ENCODE measurements at places on chromosomes 5 and 9.

DNA sequence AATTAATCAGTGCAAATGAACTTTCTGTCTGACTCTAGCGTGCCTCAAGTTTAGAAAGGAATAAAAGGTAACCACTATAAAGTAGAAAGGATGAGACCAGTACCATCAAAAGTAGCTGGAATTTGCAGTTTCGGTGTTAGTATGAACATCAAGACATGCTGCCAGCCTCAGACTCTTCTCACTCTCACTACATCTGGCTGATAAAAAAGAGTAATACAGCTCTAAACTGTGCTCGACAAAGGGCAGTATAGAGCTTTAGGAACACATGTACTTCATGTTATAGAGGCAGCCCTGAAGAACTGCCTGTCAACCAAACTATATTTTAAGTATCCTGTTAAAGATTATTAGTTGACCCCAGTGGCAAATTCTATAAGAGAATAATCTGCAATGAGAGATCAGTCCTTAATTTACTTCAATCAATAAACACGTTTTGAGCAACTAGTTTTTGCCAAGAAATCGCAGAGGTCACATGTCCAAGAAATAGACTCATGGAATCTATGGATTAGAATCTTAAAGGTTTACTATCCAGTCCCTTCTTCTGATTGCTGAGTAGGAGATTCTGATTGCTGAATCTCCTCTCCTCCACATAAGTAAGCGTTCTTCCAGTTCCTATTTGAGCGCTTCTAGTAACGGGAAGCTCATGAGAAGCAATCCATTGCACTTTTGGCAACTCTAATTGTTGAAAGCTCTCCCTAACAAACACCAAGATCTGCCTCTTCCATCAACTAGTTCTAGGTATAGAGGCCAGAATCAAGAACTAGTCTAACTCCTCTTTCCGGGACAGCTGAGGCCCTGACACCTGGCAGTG is 941 bp downstream of the XPA start:
- DNase-seq: no peak

GRCh38 chr5:151020304-151021110 is at the start of gene GPX3:
Gene GPX3, plus strand, starts transcription at chr5:151020591. Its CDS starts 64 bp downstream, at chr5:151020655.
- no peak for DNase-seq

GRCh38 chr9:135848341-135849047 is 58.9 kb downstream of the CAMSAP1 start:
- DNase-seq: no peak

DNA sequence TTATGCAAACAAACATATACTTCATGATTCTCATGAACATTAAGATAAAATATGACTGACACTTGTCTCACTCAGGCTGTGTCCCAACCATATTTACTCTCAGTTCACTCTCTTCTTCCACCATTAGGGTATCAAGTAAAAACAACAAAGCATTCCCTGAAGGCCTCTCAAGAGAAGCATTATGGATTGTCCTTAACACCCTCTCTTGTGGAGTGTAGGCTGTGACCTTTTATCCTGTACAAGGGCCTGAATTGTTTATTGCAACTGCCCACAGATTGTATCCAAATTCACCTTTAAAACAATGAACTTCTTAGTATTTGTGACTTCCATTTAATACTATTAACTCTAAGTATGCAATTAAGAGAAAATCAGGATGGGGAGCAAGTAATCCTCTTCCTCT is 78.1 kb downstream of the RICTOR start:
- DNase-seq: no peak

GRCh38 chr9:138075496-138075895 is 197.9 kb downstream of the CACNA1B start:
- DNase-seq: no peak

- no peak for DNase-seq
These were observed 89.3 kb downstream of the NTRK2 start for GRCh38 chr9:84758817-84759216.

GRCh38 chr9:119086590-119086989 is 282.6 kb downstream of the BRINP1 start:
- DNase-seq: no peak

- DNase-seq: no peak
These were observed at the start of gene ANGPTL2 for GRCh38 chr9:127122176-127123063. Gene ANGPTL2, minus strand, starts transcription at chr9:127122635. Its CDS starts 13,904 bp downstream, at chr9:127108731.

DNA sequence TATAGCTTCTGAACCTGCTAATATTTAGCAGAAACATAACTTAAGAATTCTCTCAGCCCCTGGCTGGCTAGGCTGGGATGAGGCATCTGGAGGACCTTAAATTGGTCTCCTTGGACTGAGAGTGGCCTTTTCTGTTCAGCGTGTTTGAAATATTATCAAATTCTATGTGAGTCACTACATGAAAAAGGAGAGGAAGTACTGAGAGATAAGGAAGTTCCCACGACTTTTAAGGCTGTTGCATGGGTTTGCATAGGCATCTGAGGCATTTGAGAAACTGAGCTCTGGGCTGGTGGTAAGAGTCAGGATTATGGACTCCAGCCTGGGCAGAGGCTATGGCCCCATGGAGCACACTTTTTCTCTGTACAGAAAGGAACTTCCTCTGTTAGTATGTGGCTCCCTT is 816.2 kb upstream of the GRAMD2B start:
- DNase-seq: no peak

GRCh38 chr5:98940581-98940980 is 11.8 kb upstream of the CHD1 start:
- no peak for DNase-seq

DNA sequence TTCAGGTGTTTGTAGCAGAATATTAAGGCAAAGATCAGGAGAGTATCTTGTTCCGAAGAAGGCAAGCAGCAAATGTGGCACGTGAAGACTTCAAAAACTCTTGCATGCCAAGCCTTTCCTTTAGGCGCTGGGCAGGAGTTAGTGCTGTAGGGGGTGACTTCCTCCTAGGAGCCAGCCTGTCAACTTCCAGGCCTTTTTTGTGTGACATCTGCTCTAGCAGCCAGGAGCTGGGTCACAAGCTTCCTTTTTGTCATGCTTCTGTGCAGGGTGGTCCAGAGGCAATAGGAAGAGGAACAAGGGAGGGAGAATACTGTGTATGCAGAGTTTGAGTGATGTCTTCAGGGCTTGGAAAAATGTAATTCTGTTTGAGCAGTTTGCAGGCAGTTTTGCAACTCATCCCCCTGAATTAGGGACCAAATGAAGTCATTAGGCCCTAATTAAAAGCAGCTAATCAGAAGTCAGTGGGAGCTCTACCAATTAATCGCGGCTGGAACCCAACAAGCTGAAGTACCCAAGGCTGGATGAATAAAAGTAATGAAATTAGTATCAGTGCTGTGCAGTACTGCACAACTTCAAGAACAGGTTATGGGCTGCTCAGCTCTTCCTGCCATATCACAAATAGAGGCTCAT is 53.5 kb downstream of the TLR4 start:
- DNase-seq: no peak

DNA sequence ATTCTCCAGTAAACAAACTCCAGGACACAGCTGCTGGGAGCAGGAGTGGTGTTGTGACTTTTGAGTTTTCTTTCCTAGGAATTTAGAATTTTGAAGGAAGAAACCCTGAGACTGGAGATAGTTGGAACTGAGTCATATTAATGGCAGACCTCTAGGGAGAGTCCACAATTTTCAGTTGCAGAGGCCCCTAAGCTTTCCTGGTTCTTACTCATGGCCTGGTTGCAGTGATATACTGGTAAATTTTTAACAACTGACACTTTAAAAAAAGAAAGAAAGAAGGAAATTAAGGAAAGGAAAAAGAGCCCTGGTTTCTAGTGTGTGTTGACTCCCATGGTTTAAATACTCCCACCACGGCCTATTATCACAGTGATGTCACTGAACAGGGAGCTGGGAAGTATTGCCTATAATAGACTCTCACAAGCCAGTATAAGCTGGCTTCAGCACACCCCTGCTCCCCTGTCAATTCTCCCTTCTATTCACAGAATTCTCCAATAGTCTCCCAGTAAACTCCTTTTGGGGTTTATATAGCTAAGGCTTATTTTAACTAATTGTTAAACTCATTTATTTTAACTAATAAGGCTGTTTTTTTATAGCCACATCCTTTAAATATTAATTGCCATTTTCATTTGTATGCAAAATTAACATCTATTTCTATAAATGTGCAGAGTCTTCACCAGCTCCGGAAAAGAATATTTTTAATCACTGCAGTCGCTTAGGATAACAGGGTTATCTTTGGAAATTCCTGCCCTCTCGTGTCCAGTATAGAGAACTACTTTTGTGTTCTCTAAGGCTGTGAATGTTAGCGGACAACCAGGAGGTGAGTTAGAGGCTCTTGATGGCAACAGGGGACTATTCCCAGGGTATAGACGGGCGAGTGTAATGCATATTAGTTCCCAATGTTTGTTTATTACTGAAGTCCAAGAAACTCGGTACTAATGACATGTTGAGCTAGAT is 59.7 kb downstream of the GGTA1 start:
- no peak for DNase-seq

DNA sequence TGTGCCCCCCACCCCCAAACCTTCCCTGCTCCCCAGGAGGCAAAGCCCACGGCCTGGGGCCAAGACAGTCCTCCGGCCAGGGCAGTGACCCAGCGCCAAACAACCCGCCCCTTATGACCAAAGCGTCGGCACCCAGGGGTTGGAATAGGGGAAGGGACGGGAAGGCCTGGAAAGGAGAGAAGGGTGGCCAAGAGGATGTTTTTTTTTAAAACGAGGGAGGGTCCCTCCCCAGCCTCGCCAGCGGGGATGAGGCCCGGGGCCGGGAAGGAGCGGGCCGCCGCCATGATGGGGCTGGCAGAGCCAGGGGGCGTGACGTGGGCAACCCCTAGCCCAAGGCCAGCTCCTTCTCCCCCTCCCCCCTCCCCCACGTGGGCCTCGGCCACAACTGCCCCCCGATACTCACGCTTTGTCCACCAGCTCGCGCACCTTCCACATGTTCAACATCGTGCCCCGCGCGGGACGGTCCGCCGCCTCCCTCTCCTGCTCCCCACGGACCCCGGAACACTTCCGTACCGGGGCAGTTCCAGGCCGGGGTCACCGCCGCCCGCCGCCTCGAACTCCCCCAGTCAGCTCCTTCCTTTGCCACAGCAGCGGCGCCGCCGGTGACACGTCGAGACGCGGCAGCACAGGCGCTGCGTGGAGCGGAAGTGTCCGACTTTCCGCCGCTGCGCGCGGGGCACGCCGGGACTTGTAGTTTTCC is at the start of gene CLINT1:
TSS of gene CLINT1 (minus strand) at position 619 of the 700 bp plus-strand sequence. CDS start at position 444, 175 bp downstream.
- peak; percentile 76 for DNase-seq

DNA sequence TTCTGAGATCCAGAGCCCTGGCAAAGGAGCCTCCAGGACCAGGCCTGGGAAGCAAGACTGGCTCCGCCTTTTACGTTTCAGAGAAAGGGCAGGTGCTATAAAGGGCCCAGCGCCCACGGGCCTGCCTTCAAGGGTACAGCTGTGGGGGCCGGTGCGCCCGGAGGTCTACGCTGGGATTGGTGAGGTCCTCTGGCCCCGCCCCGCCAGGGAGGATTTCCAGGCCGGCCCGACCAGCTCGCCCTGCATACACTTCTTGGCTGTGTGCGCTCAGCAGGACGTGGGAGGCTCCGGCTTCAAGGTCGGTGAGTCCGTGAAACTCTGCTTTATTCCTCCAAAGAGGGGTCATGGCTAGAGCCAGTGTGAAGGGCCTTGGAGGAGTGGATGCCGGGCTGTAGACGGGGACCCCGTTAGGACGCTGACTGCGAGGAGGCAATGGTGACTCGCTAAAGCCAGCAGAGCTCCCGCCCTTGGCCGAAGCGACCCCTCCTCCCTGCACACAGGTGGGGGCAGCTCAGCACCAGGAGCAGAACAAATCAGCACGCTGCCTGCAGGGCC is at the start of gene CKMT2:
TSS of gene CKMT2 (plus strand) at position 243 of the 555 bp plus-strand sequence. CDS start 17,811 bp downstream, outside the sequence.
- no peak for DNase-seq

- no peak for DNase-seq
These were observed 52.0 kb downstream of the ITGA2 start for GRCh38 chr5:53041071-53041692.

DNA sequence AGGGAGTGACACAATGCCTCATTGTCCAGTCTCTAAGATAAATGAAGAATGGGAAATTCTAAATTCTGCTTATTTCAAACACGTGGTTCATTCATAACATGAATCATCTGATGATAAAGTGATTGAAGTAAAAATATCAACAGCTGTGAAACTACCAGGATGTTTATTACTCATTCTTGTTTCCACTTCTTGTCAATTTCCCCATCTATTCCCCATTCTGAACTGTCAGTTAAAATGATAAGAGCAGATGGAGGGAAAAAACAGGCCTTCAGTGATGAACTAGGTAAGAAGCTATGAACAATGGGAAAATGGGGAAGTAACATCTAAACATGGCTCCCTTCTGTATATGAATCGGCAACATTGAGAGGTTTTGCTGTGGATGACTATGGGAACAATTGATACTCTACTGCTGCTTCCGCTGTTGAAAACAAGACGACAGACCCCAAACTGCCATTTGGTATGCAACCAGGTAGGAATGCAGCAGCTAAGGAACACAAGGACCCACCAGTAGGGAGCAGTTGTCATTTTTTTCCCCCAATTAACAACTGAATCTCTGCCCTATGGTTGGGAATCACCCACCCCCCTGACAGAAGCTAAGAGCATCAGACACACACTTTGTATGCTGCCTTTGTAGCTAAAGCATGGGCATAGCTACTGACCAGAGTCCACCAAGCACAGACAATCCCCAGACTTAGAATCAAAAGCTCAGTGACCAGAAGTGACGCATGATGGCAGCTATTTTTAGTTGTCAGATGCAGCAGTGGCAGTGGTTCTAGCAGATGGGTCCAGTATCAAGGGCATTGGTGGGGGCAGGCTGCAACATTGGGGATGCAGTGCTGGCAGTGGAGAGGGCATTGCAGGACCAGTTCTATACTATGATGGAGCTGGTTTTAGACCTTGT is 52.9 kb upstream of the ZNF366 start:
- no peak for DNase-seq

GRCh38 chr5:115671939-115672338 is 46.1 kb upstream of the TMED7 start:
- no peak for DNase-seq

DNA sequence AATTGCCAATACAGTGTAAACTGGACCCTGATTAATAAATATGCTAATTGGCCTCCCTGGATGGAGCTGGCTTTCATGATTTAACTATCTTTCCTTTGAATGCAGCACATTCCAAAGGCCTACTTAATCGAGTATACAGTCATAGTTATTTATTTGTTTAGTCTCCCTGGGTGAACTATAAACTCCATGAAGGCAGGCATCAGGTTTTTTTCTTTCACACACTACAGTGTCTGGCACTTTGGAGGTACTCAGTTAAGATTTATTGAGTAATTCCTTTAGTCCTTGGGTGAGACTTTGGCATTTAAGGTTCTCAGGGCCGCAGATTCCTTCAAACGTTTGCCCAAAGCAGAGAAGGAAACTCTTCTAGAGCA is 20.5 kb downstream of the RUSC2 start:
- no peak for DNase-seq

GRCh38 chr9:131395157-131396098 is 1.5 kb downstream of the PRRC2B start:
- peak; percentile 83 for DNase-seq

DNA sequence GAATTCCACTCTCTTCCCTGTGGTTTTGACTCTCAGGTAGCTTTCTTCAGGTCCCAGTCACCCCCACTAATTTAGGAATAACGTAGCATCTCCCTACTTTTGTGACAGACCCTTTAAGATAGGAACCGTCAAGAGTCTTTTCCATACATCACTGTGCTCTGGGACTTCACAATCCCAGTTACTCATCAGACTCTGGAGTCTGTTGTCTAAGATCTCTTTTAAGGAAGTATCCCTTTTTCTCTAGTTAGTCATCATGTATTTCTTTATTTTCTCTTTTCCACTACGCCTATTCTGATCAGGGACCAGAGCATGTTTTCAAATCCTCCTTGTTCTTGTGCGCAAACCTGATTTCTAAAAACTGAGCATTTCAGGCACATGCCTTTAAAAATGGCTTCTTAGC is 143.0 kb downstream of the GOLPH3 start:
- DNase-seq: no peak

GRCh38 chr5:175448276-175448675 is 4.3 kb upstream of the DRD1 start:
- DNase-seq: no peak

Measured in T-helper 22 cell (primary cell).